ENCODE measurements at places on chromosomes 1 and 21.

DNA sequence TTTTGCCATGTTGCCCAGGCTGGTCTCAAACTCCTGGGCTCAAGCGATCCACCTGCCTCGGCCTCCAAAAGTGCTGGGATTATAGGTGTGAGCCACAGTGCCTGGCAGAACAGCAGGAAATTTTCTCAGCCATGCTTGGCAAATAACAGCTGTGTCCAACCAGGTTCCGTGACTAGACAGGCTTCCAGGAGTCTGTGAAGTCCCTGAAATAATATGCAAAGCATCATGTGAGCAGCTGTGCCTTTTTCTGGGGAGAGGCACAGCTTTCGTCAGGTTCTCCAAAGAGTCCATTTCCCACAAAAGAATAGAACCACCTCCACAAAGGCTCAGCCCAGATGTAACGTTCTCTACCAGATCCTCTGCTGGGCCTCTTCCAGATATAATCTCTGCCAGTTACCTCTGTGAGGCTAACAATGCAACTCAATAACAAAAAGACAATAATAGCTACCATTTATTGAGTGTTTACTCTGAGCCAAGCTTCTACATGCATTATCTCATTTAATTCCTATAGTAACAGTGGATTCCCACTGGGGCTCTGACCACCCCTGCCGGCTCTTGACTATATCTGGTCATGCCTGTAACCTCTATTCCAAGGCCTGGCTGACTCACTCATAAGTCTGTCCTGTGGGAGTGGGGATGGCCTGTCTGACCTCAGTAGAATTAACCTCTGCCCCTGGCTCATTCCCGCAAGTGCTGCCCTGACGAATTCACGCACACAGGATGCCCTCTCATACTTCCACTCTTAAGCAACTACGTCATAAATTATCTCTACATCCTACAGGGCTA, 4.0 kb upstream of the NKAIN1 start:
- no peak for ATAC-seq

DNA sequence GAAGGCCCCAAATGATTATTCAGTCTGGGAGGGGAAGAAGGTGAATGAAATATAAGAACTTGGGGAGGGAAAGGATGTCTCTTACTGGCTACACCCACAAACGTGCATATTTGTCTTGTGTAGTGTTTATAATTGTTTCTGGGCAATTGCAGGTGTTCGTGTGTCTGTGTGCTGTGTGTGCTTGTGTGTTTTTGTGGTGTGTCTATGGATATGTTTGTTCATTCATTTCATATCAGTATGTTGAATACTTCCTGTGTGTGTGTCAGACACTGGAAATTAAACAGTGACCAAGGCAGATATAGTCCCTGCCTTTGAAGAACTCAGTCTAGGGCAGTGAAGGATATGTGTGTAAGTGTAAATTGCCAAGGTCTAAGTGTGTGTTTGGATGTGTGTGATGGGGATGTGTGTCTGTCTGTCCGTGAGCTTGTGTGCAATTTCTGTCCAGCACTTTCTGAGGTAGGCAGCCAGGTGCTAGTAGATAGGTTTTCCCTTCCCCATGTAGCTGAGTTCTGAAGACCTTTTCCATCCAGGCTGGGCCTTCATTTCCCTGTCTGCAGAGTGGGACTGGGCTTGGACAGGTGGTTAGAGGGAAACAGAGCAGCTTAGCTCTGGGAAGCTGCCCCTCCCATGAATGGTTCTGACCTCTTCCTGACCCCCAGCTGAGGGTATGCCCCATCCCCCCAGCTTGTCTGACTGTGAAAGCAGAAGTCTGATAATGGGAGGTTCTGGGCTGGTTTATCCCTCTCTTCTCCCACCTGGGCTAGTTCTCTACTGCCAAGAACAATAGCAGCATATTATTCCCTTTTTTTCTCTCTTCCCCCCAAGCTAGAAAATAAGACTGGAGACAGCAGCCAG, 3.8 kb downstream of the AGO1 start:
- ATAC-seq = no peak

DNA sequence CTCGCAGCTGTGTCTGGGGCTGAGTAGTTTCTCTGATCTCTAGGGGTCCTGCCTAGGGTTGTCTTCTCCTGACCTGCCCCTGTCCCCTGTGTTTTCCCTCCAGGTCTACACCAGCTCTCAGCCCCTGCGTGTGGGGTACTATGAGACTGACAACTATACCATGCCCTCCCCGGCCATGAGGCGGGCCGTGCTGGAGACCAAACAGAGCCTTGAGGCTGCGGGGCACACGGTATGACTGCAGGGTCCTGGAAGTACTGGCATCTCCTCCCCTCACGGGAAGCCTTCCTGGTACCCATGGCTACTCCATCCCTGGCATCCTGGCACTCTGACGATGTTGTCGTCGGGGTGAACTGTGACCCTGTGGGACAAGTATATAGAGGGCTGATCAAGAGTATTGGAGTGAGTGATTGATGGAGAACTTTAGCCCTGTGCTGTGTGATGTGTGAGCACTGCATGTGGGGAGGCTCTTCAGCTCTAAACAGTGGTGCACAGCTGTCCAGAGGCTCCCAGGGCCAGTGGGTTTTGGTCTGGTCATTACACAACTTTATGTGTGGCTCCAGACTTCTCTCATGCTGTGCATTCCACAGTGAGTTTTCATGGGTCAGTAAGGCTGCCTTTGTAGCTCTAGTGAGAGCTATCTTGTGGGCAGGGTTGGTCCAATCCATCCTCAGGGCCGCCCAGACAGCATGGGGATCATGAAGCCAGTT, 14.4 kb downstream of the FAAH start:
- ATAC-seq = no peak

- ATAC-seq = no peak
These were observed 52.4 kb downstream of the CD2 start for GRCh38 chr1:116806671-116807070.

- no peak for ATAC-seq
These were observed 54.7 kb downstream of the SLC66A1 start for GRCh38 chr1:19366599-19367536.

DNA sequence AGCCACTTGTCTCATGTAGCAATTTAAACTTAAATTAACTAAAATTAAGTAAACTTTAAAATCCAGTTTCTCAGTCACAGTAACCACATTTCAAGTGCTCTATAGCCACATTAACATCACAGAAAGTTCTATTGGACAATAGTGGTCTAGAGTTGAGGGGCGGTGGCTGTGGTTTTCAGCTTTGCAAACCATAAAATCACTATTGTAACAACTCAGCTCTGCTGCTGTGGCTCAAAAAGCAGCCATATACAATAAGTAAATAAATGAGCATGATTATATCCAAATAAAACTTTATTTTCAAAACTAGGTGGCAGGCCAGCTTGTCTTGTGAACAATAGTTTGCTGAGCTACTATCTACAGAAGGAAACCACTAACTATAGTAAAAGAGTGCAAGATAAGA, 43.4 kb upstream of the C1orf53 start:
- no peak for ATAC-seq

GRCh38 chr1:41222496-41222895, 19.6 kb downstream of the SCMH1 start:
- no peak for ATAC-seq

- ATAC-seq = no peak
These were observed 10.2 kb downstream of the POLR3GL start for GRCh38 chr1:145974721-145975120.

GRCh38 chr1:191256917-191257316, 779.3 kb upstream of the BRINP3 start:
- ATAC-seq = no peak

DNA sequence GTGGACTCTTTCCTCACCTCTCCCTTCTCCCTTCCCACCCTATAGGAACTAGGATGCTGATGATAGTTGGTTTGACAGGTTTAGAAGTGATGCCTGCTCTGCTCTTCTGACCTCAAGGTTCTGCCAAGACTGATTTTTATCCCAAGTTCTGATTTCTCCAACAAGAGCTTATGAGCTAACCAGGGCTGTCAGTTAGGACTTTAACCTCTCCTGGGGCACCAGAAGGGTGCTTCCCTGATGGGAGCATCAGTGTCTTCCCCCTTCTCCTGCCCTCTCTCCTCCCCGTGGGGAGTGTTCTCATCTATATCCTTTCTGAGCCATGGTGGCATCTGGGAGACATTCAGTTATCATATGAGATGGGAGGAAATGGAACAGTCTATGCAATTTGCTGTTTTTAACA, 44.0 kb downstream of the ATP2B4 start:
- no peak for ATAC-seq

GRCh38 chr1:188194916-188195315, 1366.2 kb downstream of the PLA2G4A start:
- ATAC-seq = no peak

- peak; percentile 73 for ATAC-seq
These were observed 613 bp downstream of the ZFYVE9 start for GRCh38 chr1:52142220-52143183.

GRCh38 chr1:22874785-22875184, 97.9 kb downstream of the LACTBL1 start:
- ATAC-seq = no peak

- no peak for ATAC-seq
These were observed 128.0 kb downstream of the CDC42BPA start for GRCh38 chr1:227190321-227190720.

DNA sequence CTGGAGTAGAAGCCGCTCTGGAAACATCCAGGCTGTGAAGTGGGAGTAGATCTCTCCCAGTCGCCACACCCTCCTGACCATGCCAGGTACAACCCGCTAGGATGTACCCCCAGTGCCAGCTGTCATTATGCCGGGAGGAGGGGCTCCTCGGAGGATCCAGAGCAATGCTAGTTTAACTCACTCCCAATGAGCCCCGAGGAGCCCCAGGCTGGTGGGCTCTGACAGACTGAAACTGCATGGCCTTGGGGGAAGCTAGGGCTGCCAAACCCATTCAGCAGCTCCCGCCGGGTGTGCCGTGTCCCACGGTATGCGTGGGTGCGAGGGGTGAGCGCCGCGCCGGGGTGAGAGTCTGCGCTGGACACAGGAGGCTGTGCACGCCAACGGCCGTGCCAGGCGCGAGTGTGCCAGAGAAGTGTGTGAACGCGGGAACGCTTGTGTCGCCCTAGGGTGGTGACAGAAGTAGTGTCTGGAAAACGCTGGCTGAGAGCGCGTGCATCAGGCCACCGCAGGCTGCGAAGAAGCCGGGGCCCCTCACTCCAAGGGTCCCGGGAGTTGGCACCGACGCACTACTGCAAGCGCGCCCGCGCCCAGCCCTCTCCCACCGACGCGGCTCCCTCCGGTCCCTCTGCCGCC, 177.1 kb upstream of the EDN2 start:
- ATAC-seq = peak; percentile 17

- no peak for ATAC-seq
These were observed 50.6 kb downstream of the NDUFS5 start for GRCh38 chr1:39076799-39077148.

DNA sequence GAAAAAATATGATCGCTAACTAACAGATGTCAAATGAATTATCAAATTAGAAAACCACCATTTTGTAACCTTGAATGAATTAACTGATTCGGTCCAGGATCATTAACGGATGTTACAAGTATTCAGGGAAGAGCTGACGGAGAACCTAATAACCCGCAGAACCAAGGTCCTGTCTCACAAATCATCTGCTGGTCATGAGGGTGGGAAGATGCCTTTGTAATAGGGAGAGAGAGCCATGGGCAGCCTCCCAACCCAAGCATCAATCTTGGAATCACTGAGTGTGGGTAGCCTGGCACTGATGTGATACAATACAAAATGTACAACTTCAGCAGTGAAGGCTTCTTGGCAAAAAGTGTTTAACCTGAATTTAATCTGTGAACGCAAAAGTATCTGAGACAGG, 89.6 kb upstream of the CLDN14 start:
- no peak for ATAC-seq

- no peak for ATAC-seq
These were observed 213.0 kb downstream of the KCTD3 start for GRCh38 chr1:215780139-215780538.

GRCh38 chr1:192575499-192576189, at the start of gene RGS1:
Gene RGS1 (plus strand): TSS chr1:192575773. CDS start chr1:192575793, 20 bp downstream.
- peak; percentile 96 for ATAC-seq

DNA sequence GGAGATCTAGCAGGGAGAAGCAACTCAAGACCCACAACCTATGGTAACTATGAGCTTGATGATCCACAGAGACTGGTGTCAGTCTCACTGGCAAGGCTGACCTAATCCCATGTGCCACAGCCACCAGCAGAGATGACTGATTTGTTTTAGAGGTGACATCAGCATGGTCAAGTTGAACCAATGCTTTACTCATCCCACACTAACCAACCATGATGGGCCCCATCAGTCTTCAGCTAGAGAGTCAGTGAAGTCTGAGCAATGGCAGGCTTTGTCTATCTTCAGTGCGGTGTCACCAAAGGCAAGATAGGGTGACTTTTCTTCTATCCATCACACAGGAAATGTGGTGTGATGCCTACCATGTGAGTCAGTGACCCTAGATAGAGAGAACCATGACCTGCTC, 1470.7 kb downstream of the NCAM2 start:
- ATAC-seq = peak; percentile 12

DNA sequence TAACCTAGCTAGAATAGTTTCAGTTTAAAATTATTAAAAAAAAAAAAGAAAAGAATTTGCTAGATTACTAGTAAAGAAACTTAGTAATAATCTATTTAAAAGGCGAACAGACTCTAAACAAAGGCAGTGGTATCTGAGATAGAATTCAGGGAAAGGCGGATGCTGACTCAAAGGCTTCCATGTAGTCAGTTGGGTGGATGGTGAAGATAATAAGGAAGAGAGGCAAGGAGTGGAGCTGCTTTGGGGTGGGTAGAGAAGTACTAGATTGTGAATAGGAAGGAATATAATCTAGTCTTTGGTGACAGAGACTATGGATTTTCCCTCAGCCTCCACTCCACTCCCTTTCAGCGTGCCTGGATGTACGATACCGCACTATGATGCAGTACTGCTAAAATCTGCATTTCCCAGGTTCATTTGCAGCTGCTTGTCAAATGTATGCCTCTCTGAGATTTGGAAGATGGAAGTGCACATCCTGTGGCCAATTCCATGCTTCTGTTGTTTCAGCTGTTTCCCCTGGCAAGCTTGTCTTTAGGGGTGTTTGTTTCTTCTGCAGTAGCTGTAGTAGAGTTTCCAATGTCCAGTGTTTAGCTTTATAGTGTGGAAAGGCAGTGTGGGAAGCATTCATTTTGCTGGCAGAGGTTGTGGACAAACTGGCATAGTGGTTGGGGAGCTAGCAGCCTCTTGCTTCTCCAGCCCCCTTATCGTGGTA, 184.6 kb upstream of the NRIP1 start:
- ATAC-seq = no peak

GRCh38 chr1:180167721-180168467, 13.2 kb downstream of the QSOX1 start:
- no peak for ATAC-seq

DNA sequence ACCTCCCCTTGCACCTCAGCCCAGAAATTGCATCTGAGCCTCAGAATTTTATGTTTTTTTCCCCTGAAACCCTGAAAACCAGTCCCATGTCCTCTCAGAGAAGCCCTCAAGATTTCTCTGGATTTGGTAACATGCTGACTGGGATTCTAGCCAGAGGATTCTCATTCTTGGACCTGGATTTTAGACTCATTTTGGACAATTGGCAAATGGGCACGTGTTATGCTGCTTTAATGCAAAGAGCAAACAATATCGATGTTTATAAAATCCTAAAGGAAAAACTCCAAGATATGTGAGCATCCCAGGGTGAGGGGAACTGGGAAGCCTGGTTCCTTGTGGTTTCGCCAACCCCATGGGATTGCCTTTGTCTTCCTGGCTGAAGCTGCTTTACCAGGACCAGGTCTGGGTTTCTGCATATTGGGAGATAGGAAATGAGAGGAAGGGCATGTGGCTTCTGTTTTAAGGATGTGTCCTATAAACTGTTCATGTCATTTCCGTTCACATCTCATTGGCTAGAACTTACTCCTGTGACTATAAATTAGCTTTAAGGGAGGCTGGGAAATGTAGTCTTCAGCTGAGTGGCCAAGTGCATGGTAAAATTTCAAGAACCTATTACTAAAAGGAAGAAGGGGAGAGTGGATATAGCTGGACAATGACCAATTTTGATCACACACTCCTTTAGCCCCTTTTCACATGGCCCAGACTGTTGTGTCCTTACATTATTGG, 27.2 kb upstream of the BCL10 start:
- ATAC-seq = no peak
